ENCODE measurements at places on chromosomes 6 and 20.

GRCh38 chr6:56539527-56540105 is 103.1 kb downstream of the DST start:
- DNase-seq, result no peak

- peak; percentile 14 for DNase-seq
These were observed at the start of gene TTBK1 for GRCh38 chr6:43242908-43243663. Gene TTBK1 (plus strand): TSS chr6:43243481. CDS start chr6:43246661, 3,180 bp downstream.

DNA sequence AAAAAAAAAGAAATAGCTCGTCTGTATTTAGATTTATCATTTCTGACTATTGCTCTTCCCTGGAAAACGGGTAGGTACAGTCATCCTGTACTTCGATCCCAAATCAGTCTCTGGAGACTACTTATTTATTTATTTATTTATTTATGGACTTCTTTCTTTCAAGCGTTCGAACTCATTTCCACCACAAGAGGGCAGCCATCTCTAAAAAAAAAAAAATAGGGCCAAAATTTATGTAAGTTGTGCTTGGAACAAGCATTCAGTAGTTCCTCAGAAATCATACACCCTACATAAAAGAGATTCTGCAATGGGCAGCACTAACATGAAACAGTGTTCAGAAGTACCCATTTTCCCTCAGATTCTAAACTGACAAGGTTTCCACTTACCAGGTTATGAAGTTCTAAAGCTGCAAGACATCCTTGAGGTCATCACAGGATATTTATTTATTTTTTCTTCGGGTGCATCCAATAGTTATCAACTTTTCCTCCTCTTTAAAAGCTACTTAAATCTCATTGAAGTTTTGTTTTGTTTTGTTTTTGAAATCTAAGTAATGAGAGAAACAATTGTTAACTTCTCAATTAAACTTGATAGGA is 1.9 kb upstream of the BMP2 start:
- peak; percentile 31 for DNase-seq

- DNase-seq, result no peak
These were observed 2.7 kb downstream of the BCAS1 start for GRCh38 chr20:54067606-54068174.

- no peak for DNase-seq
These were observed 32.2 kb downstream of the HTR1E start for GRCh38 chr6:86969573-86969972.

GRCh38 chr6:20686142-20686541 is 151.9 kb downstream of the CDKAL1 start:
- DNase-seq, result peak; percentile 84

DNA sequence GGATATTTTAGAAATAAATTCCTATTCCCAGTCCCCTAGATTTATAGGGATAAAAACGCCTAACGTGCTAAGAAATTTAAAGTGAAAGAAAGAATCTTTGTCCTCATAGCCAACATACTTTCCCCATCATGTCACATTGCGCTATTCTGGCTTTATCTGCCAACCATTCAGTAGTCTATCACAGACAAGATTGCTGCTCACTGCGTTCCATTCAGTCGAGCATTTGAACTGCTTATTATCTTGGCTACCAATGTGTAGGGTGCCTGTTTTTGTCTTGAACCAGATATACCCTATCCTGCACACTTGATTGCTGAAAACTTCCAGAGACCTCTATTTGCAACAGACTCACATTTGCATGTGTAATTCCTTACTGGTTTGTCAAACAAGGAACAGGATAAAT is 751.5 kb downstream of the EPHA7 start:
- DNase-seq, result no peak

DNA sequence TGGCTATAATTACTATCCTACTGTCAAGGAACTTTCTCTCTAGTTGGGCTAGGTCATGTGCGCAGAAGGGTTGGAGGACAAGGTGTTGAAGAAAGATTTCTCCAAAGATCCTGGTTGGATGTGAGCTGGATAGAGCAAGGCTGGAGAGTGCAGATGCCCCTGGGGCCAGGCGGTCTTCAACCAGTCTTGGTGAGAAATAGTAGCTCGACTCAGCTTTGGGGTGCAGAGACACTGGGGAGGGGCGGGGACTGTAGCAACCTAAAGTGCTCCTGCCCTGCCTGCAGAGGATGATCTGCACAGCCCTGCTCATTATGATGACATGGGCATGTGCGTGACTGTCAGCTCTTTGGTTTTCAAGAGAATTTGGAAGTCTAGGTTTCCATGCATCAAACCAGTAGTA is 35.9 kb downstream of the PHACTR3 start:
- DNase-seq, result no peak

- no peak for DNase-seq
These were observed 18.5 kb upstream of the ERVFRD-1 start for GRCh38 chr6:11129908-11130565.

GRCh38 chr6:35476004-35476403 is 7.8 kb downstream of the RPL10A start:
- no peak for DNase-seq
